Fibroblast of mammary gland (primary cell): ENCODE measurements at places on chromosomes 11 and 22.
A peak's percentile ranks its signal among the peaks of the same experiment; 100 is the strongest.

DNA sequence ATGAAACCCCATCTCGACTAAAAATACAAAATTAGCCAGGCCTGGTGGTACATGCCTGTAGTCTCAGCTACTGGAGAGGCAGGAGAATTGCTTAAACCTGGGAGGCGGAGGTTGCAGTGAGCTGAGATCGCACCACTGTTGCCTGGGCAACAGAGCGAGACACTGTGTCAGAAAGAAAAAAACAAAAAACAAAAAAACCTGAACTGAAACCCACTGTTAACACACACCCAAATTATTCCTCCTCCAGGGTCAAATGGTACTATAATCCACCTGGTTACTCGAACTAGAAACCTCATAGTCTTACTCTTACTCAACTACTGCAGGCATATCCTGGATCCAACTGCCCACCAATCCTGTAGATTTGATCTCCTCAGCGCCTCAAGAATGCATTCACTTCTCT, 35.5 kb downstream of the USP28 start:
- DNase-seq, result no peak

GRCh38 chr11:70786021-70786665, 387.8 kb downstream of the CTTN start:
- DNase-seq, result no peak

GRCh38 chr11:46006418-46007070, 84.1 kb downstream of the LARGE2 start:
- DNase-seq, result peak; percentile 83

DNA sequence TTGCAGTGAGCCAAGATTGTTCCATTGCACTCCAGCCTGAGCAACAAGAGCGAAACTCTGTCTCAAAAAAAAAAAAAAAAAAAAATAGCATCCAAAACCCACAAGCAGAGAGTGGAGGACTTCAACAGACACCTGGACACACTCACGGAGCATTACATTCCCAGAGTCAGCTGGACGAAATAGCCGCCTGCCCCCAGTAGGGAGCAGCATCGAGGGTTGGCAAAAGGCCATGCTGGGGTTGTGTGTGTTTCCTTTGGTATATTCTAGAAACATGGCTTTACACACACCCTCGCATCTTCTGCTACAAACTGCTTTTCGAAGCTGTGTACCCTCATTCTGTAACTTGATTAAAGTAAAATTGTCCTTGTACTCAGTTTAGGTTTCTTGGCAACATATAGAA, 5.3 kb downstream of the ADA2 start:
- DNase-seq, result peak; percentile 37

DNA sequence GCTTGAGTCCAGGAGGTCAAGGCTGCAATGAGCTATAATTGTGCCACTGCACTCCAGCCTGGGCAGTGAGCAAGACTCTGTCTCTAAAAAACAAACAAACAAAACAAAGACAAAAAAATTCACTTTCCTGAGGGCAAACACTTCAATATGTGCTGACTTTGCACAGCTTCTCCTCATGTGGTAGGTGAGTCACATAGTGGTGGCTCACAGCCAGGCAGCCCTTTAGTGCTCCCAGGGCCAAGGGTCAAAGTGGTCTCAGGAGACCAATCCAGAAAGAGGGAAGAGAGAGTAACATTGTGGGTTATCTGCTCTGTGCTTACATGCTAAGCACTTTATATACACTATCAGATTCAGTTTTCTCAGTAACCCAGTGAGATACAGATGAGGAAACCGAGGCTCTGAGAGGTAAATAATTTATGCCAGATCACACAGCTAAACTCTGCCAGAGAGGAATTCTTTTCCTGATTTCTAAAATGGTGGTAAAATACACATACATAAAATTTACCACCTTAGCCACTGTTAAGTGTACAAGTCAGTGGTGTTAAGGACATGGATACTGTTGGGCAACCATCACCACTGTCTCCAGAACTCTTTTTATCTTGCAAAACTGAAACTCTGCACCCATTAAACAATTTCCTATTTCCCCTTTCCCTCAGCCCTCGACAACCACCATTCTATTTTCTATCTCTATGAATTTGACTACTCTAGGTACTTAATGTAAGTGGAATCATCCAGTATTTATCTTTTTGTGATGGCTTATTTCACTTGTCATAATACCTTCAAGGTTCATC, 231.7 kb upstream of the NARS2 start:
- peak; percentile 83 for DNase-seq

GRCh38 chr11:74182635-74183034, 11.5 kb downstream of the PPME1 start:
- DNase-seq, result peak; percentile 62

DNA sequence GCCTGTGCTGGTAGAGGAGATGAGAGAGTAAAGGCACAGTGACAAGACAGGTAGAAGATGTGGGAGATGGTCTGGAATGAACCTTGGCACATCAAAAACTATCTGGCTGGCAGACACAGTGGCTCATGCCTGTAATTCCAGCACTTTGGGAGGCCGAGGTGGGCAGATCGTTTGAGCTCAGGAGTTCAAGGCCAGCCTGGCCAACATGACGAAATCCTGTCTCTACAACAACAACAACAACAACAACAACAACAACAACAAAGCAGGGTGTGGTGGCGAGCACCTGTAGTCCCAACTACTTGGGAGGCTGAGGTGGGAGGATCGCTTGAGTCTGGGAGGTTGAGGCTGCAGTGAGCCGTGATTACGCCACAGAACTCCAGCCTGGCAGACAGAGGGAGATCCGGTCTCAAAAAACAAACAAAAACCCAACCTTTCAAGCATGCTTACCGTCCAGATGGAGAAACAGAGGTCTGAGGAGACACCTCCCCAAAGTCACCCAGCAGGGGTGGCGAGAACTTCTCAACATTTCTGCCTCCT, 11.8 kb downstream of the KCTD21 start:
- no peak for DNase-seq

DNA sequence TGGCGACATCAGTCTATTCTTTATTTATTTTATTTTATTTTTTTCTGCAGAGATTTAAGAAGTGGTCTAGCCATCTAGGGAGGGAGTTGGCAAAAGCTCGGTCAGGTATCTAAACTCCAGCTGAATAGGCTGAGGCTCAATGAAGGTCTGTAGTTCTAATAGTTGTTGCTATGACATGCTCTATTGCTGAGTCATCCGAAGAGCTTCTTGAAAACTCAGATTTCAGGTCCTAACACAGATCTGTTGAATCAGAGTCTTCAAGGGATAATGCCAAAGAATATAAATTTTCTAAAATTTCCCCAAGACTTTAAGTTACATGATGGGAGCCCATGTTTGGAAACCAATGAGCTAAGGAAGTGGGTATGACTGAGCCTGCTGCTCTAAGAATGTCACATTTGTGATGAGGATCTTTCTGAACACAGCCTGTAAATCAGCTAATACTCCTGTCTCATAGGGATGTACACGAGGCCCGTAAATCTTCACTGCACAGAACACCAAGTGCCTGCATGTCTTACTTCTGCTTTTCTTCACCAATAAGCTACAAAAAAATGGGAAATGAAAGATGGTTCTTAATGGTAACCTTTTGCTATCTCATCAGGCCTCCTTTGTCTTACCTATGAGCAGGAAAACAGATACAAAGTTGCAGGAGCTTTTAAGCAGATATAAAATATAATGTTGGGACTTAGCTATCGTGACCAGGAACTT, 901.4 kb upstream of the API5 start:
- peak; percentile 1 for DNase-seq

- DNase-seq, result no peak
Observed at GRCh38 chr22:44119669-44120313, 60.9 kb upstream of the PARVG start.

DNA sequence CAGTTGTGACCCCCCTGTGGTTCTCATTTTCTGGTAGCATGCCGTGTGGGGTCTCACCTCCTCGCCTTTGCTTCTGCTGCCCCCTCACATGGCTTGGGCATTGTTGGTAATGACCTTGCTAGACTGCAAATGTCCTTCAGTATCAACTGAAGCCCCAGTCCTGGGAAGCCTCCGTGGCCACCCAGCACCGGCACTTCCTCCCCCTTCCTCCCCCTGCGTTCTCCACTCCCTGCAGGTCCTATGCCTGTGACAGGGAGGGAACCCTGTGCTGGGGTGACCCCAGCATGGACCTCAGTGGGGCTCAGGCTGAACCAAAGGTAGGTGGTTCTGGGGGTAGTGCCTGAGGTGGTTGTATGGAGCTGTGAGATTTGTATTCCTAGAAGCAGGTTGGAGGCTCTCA, 5.9 kb downstream of the ST3GAL4 start:
- no peak for DNase-seq

DNA sequence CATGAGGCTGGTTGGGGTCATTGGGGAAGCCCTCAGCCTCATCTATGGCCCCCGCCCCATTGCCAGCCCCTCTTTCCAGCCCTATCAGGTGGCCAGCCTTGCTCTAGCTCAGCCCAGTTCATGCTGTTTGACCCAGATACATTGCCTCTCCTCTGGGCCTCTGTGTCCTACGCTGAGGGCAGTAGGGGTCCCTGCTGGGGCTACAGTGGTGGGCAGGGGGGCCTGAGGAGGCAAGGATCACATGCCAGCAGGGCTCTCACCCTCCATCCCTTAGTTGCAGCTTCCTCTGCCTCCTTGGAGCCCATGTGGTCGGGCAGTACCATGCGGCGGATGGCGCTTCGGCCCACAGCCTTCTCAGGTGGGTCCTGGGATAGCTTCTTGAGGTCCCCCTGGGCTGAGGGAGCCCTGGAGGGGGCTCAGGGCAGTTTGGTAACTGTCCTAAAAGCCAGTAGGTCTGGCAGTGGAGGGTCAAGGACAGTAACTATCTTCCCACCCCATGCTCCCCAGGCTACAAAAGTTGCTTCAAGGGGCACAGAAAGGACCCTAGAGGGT, 19.2 kb downstream of the EMID1 start:
- no peak for DNase-seq

GRCh38 chr22:28594797-28595462, 84.7 kb downstream of the TTC28 start:
- peak; percentile 81 for DNase-seq

GRCh38 chr11:113540416-113541330, 65.5 kb upstream of the DRD2 start:
- DNase-seq, result no peak

DNA sequence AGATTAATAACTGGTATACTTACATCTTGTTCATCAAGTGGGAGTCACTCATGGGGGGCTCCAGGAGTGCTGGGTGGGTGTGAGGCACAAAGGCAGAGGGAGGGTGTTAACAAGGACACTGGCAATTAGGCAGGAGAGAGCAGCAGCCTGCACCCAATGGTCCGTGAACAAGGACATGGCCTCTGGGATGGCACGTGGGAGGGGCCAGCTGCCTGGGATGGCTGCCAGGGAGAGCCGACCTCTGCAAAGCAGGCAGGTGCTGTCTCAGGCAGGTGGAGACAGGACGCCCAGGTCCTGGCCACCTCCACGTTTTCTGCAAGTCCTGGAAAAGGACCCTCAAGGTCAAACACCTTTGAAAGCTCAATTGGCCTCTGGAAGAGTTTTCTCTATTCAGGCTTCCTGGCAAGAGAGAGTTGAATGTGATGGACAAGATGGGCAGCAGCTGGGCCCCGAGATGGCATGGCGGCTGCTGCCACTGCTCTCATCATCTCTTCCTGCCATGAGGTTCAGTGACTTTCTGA, 257.1 kb downstream of the BUD13 start:
- no peak for DNase-seq

DNA sequence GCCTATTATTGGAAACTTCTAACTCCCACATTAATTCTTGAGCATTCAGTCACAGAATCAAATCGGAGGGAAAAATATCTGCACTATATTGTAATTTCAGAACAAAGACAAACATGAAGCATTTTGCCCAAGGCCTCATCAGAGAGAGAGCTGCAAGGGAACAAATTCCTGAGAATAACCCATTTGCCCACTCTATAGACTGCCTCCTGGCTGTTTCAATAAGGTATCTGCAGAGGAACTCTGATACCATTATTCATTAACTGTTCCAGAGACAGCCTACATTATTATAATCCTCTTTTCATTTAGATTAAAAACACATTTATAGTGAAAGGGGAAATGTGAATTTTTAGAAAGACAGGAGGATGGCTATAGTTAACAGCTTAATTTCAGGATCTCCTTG, 663.9 kb downstream of the DLG2 start:
- no peak for DNase-seq

DNA sequence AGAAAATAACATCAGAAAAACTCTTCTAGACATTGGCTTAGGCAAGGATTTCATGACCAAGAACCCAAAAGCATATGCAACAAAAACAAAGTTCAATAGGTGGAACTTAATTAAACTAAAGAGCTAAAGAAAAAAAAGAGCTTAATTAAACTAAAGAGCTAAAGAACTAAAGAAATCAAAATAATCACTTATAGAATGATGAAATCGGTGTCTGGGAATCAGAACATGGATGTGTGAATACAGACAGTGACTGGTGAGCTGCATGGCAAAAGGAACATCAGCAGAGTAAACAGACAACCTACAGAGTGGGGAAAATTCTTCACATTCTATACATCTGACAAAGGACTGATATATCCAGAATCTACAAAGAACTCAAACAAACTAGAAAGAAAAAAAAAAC, 41.4 kb downstream of the ZNF280B start:
- no peak for DNase-seq

- DNase-seq, result no peak
Observed at GRCh38 chr11:108034034-108034433, 25.3 kb downstream of the CUL5 start.

DNA sequence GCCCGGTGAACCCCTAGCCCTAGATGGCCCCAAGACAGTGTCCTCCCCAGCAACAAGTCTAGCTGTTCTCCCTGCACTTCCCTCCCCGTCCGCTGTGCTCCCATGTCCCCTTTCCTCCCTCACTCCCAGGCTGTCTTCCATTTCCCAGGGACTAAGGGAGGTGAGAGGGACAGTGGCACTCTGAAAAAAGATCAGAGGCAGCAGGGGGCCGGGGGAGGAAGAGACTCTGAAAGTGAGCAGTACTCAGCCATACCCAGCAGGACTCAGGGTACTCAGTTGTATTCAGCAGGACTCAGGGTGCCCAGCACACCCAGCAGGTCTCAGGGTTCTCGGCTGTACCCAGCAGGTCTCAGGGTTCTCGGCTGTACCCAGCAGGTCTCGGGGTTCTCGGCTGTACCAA, 48.4 kb upstream of the THY1 start:
- no peak for DNase-seq

DNA sequence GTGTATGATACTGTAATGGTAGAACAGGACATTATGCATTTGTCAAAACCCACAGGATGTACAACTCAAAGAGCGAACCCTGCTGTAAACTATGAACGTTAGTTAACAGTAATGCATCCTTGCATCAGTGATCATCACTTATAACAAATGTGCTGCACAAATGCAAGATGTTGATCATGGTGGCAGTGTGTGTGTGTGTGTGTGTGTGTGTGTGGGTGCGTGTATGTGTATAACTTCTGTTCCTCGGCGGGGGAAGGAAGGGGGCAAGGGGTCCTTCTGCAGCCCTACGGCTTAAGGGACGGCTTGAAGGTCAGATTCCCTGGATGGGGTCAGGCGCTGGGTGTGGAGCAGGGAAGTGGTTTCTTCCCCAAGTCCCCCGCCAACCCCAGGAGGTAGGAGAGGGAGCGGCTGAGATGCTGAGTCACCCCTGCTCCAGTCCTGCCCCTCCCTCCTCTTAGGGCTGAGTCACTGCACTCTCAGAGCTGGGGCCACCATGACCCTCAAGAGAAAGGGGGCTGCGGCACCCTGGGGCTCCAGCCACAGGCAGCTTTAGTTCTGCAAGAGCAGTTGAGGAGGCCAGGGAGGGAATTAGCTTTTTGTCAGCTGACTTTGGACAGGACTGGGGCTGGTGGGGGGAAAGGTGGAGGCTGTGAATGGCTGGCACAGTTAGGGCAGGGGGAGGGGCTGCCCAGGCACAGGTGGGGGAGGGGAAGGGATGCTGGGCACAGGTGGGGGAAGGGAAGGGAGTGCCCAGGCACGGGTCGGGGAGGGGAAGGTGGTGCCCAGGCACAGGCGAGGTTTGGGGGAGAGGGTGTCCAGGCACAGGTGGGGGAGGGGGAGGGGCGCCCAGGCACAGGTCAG, 8.8 kb upstream of the CTSD start:
- peak; percentile 93 for DNase-seq
